ENCODE measurements at places on chromosomes 6 and 20.

DNA sequence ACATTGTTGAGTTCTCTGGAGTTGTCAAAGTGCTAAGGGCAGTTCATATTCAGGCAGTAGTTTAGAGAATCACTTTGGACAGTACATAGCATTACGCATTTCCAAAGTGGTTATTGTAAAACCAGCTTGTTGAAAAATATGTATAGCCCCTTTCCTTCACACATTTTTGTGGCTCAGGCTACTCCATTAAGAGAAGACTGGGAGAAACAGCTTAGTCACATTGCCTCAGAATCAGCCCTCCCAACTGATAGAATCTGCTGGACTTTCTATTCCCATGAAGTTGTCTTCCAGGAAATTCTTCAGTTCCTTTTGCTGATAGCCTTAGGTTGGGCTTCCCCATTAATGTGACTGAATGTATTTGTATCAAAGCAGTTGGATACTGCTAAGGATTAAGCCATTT is 39.5 kb upstream of the HDGFL1 start:
- DNase-seq: no peak

GRCh38 chr20:15155848-15156401 is 818.5 kb upstream of the FLRT3 start:
- no peak for DNase-seq

- no peak for DNase-seq
These were observed 32.5 kb downstream of the PREP start for GRCh38 chr6:105370351-105370750.

DNA sequence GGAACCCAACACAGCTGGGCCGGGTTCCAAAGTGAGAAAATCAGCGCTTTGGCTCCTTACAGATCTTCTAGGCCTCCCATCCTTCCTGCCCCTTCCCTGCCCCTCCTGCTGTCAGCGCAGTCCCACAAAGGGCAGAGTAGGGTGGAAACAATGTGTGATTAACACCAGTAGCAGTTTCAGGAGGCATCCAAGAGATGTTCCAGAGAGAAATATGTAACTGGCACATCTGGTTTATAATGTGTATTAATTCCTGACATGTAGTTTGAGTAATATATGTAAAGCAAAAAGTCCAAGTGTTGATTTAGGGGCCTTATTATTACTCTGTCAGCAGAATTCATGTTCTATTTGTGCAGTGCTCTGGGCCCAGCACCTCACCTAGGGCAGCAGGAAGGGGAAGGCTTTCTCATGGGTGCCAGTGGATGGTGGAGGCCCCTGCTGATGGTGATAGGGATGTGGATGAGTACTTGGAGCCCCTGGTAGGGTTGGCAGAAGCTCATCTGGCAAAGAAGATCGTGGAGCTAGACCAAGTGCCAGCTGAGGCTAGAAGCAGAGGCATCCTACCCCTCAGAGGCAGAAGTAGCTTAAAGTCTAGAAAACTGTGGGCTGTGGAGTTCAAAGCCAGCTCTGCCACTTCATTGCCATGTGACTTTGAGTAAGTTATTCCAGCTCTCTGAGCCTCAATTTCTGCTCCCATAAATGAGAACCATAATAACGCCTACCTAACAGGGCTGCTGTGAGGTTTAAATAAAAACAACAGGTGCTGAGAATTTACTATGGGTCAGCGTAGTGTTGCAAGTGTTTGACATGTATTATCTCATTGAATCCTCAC is 22.4 kb upstream of the RALY start:
- no peak for DNase-seq

DNA sequence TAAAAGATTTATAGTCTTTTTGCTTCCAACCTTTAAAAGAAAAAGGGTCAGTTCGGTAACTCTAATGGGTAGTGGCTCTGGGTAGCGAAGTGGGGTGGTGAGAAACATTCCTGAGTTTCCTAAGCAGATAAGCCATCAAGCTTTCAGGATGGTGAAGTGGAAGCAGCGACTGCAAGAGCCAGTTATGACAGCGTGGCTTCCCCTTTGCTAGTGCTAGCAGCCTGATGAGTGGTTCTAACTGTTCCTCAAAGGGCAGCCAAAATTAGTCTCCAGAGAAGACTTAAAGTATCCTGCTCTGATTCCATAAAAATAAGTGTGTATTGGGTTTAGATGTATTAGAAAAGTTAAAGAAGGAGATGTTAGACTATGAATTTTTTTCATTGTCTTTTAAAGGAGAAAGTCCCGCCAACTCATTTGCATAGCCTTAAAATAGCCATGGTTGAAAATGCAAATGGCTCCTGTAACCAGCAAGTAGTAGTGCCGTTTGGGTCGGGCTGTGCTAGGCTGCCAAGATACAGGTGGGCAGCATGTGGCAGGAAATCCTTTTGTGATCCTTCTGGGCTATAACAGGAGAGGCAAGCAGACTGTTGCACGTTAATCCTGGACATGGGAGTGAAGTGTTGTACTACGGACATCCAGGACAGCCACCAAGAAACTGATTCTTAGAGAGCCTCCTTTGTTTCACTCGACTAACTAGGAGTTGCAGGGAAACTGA is 18.0 kb downstream of the ELOVL2 start:
- no peak for DNase-seq

DNA sequence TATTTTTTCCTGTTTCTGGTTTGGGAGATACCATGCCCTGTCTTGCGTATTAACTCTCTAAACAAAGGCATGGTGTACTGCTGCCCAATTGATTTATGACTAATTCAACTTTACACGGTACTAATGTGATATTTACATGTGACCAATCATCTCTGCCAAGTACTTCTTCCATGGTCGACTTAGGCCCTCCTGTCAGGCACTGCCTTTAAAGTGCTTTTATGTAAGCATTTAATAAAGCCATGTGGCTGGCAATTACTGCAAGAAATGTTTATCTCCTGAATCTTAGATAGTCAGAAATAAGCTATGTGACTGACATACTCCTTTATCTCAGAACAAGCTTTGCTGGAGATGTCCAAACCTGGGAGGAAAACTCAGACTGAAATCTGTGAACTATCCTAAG is 323.4 kb downstream of the BTBD3 start:
- DNase-seq: no peak

GRCh38 chr20:54174457-54175175 is 830 bp upstream of the CYP24A1 start:
- no peak for DNase-seq

DNA sequence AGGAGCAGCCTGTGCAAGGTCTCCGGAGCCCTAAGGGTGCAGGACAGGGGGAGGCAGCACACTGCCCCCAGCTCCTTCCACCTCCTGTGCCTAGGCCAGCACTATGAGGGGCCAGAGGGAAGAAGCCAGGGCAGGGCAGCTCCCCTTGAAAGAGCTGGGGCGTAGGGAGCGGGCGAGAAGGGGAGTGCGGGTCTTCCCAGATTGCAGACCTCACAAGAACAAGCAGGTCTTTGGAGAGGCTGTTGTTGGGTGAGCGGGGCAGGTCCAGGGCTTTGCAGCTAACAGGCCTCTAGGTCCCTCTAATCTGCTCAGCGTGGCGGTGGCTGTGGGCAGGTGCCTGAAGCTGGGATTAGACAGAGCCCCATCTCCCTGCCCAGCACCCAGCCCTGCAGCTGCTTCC is 22.4 kb upstream of the CST1 start:
- no peak for DNase-seq

DNA sequence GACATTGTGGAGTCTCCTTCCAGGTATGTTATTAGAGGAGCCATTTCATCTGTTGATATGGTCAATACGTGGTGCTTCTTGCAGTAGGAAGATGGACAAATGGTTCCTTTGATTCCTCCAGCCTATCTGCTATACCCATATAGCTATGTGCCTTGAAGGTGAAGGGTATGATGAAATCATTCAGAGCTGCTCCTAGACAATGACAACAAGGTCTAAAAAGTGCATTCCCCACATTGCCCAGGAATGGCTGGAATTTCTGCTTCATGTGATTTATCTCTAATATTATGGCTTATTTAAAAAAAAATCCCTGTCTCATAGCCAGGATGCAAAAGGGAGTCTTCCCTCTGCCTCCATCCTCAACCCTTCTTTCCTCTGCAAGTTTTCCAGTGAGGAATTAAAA is 14.1 kb downstream of the DAAM2 start:
- DNase-seq: no peak

DNA sequence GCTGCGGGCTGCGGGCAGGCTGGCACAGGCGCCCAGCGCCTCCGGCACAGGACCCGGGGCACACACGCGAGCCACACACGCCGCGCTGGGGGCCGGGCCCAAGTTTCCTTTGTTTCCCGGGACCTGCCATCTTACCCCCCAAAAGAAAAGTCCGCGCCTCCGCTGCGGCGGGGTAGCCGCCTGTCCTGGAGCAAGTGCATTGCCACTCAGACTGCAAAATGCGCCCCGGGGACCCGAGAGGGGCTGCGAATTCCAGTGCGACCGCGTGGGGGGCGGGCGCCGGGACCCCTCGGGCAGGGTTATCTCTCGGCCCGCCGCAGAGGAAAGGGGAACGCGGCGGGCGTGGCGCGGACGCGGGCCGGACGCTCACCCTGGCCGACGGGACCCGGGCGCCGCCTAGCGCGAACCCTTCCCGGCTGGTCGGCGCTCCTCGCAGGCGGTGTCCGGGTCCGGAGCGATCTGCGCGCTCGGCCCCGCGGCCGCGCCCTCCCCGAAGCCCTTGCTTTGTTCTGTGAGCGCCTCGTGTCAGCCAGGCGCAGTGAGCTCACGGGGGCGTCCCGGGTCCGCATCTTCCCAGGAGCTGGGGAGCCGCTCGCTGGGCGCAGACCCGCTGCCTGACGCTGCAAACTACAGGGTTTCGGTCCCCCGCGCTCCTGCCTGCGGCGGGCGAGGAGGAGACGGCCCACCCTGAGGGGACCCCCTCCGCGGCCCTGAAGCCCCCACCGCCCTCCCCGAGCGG is 639 bp upstream of the CD24 start:
- DNase-seq: peak; percentile 8

- no peak for DNase-seq
These were observed 234.2 kb upstream of the OPRM1 start for GRCh38 chr6:153804755-153805330.

- no peak for DNase-seq
These were observed 321.5 kb upstream of the MAN1A1 start for GRCh38 chr6:119671105-119671504.

GRCh38 chr20:63177134-63177784 is 38.7 kb downstream of the YTHDF1 start:
- DNase-seq: peak; percentile 28

Data from stimulated activated CD4-positive, alpha-beta T cell treated with anti-CD3 and anti-CD28 coated beads, Interleukin-12 subunit alpha, Interleukin-12 subunit beta, amount 100 ng/mL, for 4 hours (primary cell).